Stimulated activated CD8-positive, alpha-beta memory T cell treated with anti-CD3 and anti-CD28 coated beads, Interleukin-7, amount 100 ng/mL, for 1 hour (primary cell): ENCODE measurements at places on chromosomes 11 and 22.
A peak's percentile ranks its signal among the peaks of the same experiment; 100 is the strongest.

GRCh38 chr22:48405741-48406140 is 1421.9 kb downstream of the BRD1 start:
- DNase-seq = no peak

- no peak for DNase-seq
Observed at GRCh38 chr11:27242591-27242990, 120.4 kb downstream of the CCDC34 start.

GRCh38 chr11:99812516-99812915 is 791.8 kb downstream of the CNTN5 start:
- no peak for DNase-seq

DNA sequence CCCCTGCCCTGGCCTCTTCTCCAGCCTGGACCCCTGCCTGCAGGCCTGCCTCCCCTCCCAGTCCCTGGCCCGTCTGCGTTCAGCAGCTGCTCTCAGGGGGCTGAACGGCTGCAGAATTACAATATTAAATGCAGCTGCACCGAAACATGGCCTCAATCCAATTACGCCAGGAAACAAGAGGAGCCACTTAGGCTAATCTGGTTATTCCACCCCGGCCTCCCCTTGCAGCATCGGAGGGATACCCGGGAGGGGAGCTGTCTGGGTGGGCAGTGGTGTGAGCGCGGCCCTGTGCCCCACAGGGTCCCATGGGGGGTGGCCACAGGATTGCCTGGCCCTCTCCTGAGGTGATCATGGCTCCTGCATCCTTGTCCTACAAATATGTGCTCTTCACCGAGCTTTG is 42.6 kb downstream of the FLRT1 start:
- DNase-seq = no peak

- no peak for DNase-seq
Observed at GRCh38 chr22:20865331-20865730, 6.5 kb downstream of the SNAP29 start.

DNA sequence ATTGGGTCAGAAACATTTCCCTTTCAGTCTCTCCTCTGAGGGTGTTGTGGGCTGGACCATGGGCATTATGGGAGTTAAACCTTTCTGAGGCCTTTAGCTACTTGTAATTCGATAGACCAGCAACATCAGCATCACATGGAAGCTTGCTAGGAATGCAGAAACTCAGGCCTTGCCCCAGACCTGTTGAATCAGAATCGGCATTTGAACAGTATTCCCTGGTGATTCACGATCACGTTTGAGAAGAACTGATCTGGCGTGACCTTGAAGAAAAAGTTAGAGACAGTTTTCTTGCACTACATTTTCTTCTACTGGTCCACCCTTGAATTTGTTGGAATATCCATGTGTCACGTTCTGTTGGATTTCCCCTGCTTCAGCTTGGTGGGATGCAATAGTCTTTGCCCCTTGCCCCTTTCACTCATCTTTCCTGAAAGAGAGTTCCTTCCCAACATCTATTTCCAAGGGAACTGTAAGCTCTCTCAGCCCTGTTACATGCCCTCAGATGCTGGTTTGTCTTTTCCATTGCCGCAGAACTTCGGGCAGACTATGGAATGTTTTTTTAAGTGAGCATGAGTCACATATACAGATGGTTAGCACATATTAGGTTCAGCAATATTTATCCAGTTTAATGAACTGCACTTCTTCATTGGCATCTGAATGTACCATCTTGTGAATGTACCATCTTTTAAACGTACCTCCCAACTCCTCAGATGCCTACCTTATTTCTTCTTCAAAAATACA is 23.9 kb downstream of the EHF start:
- no peak for DNase-seq

DNA sequence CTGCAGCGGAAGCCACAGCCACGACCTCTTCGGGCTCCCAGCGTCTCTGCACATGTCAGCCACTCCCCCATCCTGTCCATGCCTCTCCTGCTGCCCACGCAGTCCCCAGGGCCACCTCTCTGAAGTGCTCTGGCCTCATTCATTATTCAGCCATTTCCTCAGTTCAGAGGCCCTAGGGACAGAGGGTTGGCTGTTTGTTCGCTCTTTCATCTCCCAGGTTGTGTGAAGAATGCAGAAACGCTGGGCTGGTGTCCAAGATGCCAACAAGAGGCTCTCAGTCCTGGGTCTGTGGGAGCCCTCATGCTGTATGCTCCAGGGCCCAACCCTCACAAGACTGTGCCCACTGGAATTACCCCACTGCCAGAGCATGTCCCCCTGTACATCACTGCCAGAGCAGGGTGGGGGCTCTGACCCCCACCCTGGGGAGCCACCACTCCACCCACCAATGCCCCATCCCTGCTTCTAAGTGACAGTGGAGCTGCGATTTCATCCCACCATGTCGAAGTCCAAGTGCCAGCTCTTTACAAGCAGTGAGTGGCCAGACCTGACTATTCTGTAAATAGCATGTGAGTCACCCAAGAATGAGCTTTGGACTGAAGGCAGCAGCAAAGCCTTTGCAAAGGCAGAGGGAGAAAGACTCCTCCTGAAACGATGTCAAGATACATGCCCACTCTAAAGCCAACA is 209.6 kb downstream of the BUD13 start:
- DNase-seq = no peak

- DNase-seq = no peak
Observed at GRCh38 chr11:58905721-58906547, 33.4 kb upstream of the GLYATL1 start.

GRCh38 chr11:88421530-88421929 is 84.0 kb upstream of the CTSC start:
- DNase-seq = no peak

DNA sequence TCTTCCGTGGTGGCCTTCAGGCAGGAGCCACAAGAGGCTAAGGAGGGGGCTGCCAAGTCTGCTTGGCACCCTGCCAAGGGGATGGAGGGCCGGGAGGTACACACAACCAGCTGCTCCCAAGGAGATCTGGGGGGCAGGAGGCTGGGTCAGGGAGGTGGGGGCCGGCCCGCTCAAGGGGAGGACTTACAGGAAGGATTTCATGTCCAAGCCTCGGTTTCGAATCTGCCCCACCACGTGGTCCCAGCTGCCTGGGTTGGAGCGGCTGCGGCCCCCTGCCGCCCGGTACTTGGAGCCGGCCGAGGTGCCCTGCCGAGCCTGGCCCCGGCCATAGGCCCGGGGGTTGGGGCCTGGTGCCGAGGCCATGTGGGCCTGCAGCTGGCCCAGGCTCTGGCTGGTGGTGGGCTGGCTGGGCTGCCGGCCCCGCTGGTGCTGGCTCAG is 33.5 kb downstream of the LRRC10B start:
- DNase-seq = no peak

GRCh38 chr22:39234867-39235687 is 9.7 kb downstream of the PDGFB start:
- DNase-seq = no peak

- DNase-seq = no peak
Observed at GRCh38 chr11:21564095-21564494, 628.8 kb upstream of the ANO5 start.

DNA sequence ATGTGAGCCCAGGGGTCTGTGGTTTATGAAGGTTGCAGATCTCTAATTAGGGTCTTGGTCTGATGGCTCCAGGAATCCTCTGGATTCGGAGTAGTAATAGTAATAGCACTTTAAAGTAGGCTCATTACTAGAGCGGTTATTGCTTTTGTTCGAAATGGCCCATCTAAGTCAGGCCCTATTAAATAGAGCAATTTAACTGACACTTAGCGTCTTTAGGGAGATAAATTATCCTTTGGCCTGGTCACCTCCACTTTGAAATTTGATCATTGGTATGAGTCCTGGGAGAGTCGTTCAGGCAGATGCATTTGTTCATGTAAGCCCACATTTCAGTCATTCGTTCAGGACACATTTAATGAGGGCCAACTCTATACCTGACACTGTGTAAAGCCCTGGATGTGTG is 54.8 kb downstream of the LDLRAD3 start:
- DNase-seq = no peak

- DNase-seq = peak; percentile 52
Observed at GRCh38 chr11:33996498-33997454, 54.8 kb upstream of the CAPRIN1 start.

DNA sequence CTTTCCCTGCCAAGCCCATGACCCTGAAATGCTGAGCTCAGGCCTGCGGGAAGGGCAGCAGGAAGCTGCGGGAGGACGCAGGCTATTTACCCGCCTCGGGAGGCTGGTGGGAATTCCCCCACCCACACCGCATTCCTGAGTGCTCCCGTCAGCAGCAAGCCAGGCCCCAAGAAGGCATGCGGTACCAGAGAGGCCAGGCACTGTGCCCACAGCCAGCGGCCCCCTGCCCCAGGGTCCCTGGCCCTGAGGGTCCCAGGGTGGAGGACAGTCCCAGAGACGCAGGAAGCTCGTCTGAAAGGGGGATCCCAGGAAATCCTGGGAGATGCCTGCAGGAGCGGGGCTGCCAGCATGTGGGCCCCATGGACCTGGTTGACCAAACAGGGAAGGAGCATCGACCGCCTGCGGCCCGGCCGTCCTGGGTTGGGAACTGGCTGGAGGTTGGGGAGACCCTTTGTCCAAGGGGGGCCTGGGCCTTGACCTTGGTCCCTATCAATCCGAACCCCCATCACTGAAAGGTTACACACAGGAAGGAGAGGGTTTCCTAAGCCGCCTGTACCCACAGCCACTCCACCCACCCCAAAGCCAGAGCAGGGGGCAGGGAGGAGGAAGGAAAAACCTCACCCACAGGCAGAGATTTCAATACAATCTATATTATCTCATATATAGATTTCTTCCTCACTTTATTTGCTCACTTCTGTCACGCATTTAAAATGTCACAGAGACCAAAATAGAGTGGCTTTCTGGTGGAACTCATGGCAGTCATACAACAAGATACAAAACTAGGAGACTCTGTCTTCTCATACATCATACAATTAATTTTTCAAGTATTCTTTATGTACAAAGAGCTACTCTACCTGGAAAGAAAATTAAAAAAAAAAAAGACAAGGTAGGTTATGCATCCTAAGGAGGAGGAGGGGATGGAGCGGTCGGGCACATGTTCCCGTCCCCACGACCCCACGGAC is 17.1 kb downstream of the MAFF start:
- no peak for DNase-seq

GRCh38 chr11:2135648-2136201 is 3.5 kb downstream of the IGF2 start:
- DNase-seq = no peak

DNA sequence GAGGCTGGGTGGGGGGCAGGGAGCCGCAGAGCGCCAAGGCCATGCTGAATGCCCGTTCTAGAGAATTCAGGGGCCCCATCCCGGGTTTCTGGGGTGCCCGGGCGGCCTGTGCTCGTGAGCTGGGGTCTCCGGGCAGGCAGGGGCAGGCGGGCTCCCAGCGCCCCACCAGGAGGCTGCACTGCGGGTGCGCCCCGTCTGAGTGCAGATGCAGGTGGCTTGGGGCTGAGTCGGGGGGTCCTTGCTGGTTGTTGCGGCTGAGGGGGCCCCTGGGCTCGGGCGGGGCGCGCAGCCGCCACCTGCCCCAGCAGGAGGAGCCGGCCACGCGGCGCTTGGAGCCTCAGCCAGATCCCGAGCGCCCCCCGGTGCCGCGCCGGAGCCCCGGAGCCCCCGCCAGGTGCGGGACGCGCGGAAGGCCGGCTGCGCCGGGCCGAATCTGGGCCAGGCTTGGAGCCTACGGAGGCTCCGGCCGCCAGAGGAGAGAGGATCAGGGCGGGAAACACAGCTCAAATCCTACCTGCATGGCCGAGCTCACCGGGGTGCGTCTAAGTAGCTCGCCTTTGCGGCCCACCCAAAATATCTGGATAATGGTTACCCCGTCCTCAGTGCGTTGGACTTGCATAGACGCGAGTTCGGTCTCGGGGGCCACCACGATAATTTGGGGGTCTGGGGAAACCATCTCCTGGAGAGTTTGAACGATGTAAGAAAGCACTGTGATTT is 590 bp upstream of the IGF2 start:
- no peak for DNase-seq

- DNase-seq = peak; percentile 56
Observed at GRCh38 chr22:39388261-39389011, 11.1 kb upstream of the TAB1 start.

- DNase-seq = no peak
Observed at GRCh38 chr11:36372101-36372771, 76.1 kb downstream of the PRR5L start.

DNA sequence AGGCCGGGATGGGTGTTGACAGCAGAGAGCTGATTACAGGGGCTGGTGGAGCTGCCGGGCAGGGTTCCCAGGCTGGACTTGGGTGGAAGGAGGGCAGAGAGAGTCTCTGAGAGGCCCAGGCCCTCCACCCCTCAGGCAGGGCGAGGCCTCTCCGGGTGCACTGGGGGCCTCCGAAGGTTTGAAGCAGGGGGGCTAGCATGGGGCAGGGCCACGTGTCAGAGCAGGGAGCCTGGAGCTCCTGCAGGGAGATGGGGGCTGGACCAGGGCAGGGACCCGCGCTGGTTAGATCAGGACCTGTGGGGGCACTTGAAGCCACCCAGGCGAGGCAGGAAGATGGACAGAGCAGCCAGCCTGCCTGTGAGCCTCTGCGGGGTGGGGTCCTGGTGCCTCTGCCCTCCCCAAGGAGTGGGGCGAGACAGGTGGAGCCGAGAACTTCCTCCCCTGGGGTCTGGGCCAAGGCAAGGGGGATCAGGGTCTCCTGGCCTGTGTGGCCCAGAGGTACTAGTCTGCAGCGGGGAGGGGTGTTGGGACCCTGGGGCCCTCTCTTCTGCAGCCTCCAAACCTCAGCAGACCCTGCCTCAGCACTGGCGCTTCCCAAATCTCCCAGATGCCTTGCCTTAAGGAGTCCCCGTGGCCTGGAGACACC is 911 bp downstream of the PANX2 start:
- DNase-seq = no peak

GRCh38 chr11:130622141-130622542 is 173.7 kb downstream of the ADAMTS15 start:
- no peak for DNase-seq

GRCh38 chr11:19663206-19663605 is 49.4 kb upstream of the NAV2 start:
- DNase-seq = no peak

DNA sequence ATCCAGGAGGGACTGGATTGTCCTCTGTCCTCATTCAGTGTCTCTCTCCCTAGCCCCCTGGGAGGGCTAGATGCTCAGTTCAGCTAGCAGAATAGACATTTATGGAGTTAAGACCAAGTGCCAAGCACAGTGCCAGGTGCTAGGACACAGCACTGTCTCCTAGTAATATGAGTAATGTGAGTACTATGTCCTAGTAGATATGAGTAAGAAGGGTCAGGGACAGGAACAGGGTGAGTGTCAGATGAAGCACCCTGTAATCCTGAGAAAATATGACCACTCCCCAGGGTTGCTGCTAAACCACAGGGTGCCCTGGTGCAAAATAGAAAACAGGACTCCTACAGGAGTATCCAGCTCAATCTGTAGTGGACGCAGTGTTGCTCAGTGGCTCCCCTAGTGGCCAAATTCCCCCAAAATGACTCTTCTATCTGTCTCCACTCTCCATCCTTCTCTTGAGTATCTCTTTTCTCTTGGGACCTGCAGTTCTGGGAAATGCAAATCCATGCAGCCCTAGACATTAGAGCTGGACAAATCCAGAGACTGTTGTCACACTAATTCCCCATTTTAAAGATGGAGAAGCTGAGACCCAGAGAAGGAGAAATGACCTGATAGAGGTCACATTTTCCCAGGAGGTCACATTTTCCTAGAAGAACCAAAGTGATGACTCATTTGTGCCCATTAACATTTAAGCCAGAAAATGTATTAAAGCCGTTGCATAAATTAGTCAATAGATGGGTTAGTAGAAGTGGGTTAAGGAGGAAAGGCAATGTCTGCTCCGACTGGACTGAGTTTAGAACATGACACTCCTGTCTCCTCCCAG is 214.3 kb downstream of the NXPE2 start:
- DNase-seq = no peak
